ENCODE measurements at places on chromosomes 4 and X. TPM values are rescaled to one million over a fixed set of nuclear protein-coding genes. Genes with fewer than 3 reads are reported as not detected.

- no peak for DNase-seq
Observed at GRCh38 chr4:112748352-112748878, 111.5 kb downstream of the LARP7 start.

DNA sequence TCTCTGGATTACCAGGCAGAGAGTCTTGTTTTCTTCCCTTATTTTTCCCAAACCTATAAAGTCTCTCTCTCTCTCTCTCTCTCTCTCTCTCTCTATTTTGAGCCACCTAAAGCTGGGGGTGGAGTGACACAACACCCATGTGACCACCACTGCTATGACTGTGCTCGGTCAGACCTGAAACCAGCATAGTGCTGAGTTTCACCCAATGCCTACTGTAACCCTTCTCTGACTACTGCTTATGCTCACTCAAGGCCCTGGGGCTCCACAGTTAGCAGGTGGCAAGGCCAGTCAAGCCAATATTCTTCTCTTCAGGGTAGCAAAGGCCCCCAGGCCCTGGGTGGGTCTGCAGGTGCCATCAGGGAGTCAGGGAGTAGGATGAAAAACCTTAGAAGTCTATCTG, 114.7 kb upstream of the ARMCX2 start:
- no peak for DNase-seq

DNA sequence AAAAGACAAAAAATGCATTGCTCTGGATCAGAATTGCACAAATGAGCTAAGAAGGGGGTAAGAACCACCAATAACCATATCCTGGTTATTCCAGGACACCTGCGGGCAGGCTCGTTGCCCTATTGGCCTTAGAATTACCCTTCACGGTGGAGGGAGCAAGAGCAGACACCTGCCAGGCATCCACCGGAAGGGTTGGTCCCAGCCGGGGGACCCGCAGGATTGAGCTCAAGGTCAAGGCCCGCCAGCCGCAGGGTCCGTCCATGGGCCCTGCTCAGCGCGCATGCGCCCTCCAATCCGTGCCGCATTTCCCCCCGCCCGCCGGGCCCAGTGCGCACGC, 575 bp downstream of the SLC25A6 start:
- peak; percentile 76 for DNase-seq

- DNase-seq, result no peak
Observed at GRCh38 chr4:26936284-26937065, 75.8 kb downstream of the STIM2 start.

DNA sequence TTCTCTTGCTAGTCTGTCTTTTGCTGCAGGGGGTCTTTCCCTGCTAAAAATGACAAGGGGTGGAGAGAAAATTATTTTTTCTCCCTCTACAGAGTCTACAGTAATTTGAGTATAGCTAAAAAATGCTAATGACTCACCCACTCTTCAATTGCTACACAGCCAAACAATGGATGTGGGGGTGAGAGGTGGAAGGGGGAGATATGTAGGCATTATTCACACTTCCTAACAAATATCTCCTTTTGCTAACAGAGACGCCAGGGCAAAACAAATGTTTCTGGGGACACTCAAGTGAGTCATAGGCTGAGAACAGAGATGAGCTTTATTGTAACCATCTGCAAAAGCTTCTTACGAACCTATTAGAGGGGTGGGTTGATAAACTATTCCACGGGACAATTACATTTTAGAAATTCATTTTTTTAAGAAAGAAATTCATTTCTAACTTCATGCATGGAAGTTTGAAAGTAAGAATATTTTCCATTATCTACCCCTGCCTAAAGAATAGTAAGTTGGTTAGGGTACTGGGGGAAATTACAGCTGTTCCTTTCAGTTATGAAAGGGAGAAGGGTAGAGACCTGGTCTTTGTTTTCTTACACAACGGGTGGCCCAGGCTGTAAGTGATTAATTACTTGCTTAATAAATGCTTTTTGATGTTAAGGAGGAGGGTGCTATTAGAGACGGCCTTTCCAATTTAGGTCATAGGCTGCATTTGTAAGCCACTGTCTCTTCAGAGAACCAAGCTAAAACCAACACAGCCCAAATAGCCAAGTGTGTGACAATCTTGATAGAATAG, 12.8 kb downstream of the SCD5 start:
- DNase-seq, result peak; percentile 83

DNA sequence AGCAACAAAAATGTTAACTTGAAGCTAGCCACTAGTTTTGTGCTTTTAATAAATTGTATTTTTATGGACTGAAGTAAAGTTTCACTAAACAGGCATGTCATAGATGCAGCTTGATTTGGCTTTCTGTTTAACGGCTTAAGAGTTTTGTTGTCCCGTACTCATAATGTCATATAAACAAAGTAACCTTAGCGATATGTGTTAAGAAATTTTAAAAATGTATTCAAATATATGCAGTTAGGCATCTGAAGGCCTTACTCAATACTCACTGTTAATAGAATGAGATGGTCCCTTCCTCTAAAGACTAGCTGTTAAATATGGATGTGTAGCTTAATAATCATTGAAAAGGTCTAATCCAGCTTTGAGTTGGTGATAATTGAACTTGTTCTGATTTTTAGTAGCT, 1.0 kb upstream of the SCLT1 start:
- no peak for DNase-seq

HERC5 gene
- 2.6 TPM for total RNA-seq

RNF212 gene
- not detected for total RNA-seq

ZFYVE28 gene
- 6.3 TPM for total RNA-seq

ACOT9 gene
- 66.2 TPM for total RNA-seq

MAGEC3 gene
- not detected for total RNA-seq
